ENCODE measurements at places on chromosomes 11 and 22. TPM values are rescaled to one million over a fixed set of nuclear protein-coding genes. Genes with fewer than 3 reads are reported as not detected.

DNA sequence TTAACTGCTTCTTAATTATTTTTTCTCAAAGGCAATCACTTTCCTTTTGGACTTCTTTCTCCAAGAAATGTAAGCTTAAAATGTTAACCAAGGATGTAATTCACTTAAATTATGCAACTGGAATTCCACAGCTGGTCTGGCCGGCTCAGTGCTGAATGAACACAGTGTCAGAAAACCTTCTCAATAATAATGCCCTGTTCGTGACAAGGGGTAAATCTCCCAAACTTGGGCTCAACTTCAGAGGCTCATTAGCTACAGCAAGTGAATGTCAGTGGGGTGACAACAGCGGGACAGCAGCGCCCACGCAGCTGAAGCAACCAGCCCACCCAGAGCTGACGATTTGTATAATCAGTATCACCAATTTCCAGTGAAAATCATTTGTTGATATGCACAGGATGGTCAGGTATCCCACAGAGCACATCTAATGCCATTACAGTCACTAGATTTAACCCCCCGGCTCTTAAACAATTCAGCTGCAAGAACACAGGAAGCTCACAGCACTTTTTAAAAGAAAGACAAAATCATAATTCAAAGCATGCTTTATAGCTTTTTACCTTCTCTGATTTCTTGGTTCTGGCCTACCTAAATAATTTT is 704.8 kb downstream of the DLG2 start:
- DNase-seq = no peak

GRCh38 chr11:67820081-67820480 is 145.7 kb upstream of the ALDH3B2 start:
- DNase-seq = no peak

- DNase-seq = no peak
These were observed 5.5 kb downstream of the SF3A1 start for GRCh38 chr22:30351226-30351625.

DNA sequence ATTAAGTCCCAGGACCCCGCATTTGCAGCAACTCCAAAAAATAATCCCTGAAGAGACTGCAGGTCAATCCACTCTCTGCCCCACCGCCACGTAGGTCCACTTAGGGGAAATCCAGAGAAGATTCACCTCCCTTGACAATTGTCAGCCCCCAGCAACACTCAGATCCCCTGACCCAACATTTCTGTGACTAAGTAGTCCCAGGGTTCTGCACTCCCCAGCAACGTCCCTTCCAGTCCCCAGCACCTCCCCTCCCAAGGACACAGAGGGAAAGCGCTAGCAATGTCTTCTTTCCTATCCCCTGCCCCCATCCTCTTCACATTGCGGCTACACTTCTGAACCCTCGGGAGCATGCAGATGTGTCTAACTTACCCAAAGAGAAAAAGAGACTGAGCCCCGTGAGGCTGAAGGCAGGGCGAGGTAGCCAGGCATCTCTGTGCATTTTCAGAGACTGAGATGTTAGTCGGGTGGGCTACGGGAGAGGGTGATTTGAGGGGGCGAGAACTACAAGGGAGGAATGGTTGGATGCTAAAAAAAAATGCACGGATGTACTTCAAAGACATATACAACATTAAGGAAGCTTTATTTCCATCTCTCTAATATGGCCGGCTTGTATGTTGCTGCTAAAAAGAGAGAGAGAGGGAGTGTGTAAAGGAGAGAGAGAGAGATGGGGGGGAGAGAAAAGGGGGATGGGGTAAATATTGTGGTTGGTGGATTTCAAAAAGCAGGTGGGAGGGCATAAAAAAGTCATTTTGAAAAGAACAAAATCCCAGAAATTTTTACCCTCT is at the start of gene SCN2B:
SCN2B (minus strand) TSS at position 647 of the 785 bp plus-strand sequence; CDS start at position 439, 208 bp downstream.
- DNase-seq = no peak

DNA sequence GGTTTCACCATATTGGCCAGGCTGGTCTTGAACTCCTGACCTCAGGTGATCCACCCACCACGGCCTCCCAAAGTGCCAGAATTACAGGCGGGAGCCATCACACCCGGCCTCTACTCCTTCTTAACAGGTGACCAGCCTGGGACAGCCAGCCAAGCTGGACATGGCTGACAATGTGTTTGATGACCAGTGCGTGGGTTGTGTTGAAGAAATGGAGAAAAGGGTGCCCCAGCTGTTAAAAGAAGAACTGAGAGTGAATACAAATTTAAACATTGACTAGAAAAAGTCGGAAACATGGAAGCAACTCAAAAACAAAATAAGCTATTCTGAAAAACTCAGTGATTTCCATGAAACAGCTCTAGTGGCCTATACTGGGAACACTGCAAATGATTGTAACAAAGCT is 86.5 kb upstream of the CLPB start:
- no peak for DNase-seq

- DNase-seq = no peak
These were observed 447.0 kb upstream of the ARHGAP42 start for GRCh38 chr11:100240025-100240539.

The ADAMTS15 gene
- total RNA-seq = 0.04 TPM

DNA sequence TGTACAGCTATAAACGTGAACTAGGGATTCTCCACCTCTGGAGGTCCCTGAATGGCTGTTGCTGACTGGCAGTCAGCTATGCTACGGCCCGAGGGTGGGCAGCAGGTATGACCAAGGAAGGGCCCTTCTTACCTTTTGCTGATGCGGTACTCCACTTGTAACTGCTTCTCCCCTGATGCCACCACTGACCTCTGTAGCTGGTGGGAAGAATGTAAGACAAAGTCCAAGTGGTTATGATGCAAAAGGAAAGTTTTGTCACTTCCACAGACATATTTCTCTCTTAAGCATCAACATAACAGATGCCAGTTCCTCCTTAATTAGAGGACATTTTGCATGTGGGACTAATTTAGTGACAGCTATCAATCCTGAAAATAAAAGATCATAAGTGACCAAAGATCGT is 32.2 kb downstream of the P4HA3 start:
- no peak for DNase-seq

DNA sequence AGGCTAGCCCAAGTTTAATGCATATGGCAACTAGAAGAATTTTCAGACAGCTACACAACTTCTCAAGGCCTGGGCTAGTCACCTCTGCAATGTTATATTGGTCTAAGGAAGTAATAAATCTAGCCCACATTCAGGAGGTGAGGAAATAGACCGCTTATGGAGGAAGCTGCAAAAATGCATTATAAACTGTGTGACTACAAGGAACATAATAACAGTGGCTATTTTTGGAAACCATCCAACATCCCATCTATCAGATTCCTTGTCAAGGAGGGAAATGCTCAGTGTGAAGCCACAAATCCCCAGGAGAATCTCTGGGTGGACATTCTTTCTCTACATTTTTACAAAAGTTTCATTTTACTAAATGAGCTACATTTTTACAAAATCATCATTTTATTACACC is 76.1 kb downstream of the BBOX1 start:
- DNase-seq = no peak

DNA sequence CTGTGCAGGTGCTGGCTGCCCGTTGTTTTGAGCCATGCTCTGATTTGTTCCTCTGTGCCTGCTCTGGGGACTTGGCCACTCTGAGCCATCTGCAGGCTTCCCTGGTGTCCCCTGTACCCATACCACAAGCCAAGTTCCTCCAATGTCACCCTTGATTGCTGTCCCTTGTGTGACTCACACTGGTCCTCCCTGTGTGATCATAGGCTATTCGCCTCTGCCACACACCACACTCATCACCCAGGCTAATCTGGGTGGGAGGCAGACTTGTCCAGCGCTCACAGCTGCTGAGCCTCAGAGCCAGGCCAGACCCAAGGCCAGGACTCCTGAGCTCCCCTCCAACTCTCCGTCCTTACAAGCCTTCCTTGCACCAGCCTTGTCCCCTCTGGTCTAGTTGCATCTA is 31.7 kb downstream of the IGF2 start:
- no peak for DNase-seq

The TEX12 gene
- 0.62 TPM for total RNA-seq

DNA sequence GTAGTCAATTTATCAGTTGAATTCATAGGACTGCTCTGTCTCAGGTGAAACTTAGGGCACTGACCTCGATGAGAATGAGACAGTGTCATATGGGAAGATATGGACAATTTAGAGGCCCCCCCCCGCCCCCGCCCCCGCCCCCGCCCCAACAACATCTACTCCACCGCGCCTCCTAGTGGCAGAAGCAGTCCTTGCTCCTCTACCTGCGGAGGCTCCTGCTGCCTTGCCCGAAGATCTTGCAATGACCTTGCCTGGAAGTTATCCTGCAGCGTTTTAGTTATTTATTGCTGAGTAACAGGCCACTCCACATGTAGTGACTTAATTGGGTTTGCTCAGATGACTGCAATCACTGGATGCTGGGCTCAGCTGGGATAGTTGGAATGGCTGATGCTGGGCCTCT is 15.2 kb downstream of the SERPINH1 start:
- peak; percentile 85 for DNase-seq

DNA sequence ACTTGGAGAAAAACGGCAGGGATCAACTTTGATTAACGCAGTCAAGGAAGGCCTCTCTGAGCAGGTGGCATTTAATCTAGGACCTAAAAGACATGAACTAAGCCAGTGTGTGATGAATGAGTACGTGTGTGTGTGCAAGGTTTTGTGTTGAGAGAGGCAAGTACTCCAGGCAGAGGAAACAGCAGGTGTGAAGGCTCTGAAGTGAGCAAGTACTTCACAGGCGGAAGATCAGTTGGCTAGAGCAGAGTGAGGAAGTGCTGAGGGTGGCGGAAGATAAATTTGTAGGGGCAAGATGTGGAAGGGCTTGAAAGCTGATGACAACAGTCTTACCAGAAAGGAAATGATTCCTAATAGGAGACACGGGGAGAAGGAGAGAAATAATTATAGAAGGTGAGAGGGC is 6.8 kb downstream of the APIP start:
- no peak for DNase-seq

The FOXR1 gene
- not detected for total RNA-seq

- no peak for DNase-seq
These were observed 106.4 kb upstream of the SESN3 start for GRCh38 chr11:95337175-95337957.

The MAPK8IP1 gene
- total RNA-seq = 6.6 TPM

The ASPHD2 gene
- 0.64 TPM for total RNA-seq

DNA sequence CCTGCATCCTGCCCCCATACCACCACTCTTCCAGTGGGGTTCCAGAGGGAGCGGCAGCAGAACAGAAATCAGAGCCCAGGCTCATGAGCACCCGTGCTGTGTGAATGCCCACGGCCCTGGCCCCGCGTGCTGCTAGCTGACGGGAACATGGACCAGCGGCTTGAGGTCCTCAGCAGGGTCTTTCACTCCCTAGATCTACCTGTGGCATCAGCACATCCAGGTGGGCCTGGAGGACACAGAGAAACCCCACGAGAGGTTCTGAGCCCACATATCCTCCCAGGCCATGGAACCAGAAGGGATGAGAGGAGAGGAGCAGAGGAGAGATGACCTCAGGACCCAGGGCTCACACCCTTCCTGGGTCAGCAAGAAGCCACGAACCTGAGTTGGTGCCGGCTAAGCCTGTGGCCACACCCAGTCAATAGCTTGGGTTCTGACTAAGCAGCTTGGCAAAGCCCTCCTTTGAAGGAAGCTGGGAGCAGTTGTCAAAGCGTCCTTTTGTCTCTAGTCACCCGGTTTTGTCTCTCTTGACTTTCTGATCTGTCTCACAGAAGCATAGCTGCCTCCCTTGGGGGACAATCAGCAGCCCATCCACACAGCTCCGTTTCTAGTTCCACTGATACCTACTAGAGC is 89.3 kb upstream of the LMO1 start:
- DNase-seq = no peak

- no peak for DNase-seq
These were observed 3.2 kb downstream of the LRRC32 start for GRCh38 chr11:76667271-76667818.

GRCh38 chr11:34274712-34275398 is 83.0 kb downstream of the ABTB2 start:
- no peak for DNase-seq

GRCh38 chr22:40997520-40997919 is 46.3 kb downstream of the RBX1 start:
- no peak for DNase-seq

All from K562 (cell line).